ENCODE measurements at places on chromosomes 3 and 15. TPM values are rescaled to one million over a fixed set of nuclear protein-coding genes. Genes with fewer than 3 reads are reported as not detected.

Gene MST1R
- 3.7 TPM for total RNA-seq

Gene SYNPR
- total RNA-seq = not detected

Gene IL20RB
- total RNA-seq = 1.6 TPM

- H3K36me3 ChIP-seq = no peaks in the 10 kb centered on the region
- H3K27me3 ChIP-seq = no peaks in the 10 kb centered on the region
- H3K4me1 ChIP-seq = peaks cover under 1% of the 10 kb centered on the region
Measured at GRCh38 chr3:37237252-37237651, 62.9 kb upstream of the LRRFIP2 start.

Gene IQCF5
- total RNA-seq = not detected

Gene C3orf85
- not detected for total RNA-seq

DNA sequence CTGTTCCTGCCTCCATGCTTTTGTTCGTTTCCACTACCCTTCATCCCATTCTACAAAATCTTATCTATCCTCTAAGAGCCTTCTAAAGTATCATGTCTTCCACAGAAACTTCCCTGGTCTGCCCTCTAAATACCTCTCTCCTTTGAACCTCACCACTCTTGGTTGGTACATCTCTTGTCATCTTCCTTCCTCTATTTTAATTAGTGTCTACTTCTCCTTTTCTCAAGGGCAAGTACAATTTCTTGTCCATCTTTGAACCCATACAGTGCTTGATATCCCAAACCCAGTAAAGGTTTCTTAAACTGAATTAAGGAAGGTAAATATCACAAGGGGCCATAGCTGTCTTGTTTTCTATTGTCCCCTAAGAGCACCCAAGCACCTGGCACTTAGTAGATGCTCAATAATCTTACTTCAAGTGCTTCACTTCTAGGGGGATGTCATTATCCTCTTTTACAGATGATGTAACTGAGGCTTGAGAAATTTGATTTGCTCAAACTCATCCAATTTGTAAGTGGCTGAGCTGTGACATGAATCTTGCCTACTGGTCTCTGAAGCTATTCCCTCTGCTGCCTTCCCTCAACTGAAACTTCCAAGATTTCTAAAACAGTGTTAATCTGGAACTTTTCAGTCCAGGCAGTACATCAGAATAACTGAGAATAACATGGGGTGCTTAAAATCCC, 2.6 kb upstream of the DAPK2 start:
- H3K4me1 ChIP-seq = peaks cover 12% of the 10 kb centered on the region
- no peak overlapping the region for H3K4me3 ChIP-seq
- no peaks in the 10 kb centered on the region for H3K36me3 ChIP-seq
- no peak for DNase-seq
- H3K27ac ChIP-seq = no peak overlapping the region

- H3K36me3 ChIP-seq = no peaks in the 10 kb centered on the region
- no peak for DNase-seq
- H3K4me3 ChIP-seq = no peak overlapping the region
- H3K4me1 ChIP-seq = peaks cover 13% of the 10 kb centered on the region
Measured at GRCh38 chr3:42800251-42800650, 4.0 kb downstream of the HIGD1A start.

Gene ALG1L2
- not detected for total RNA-seq

- DNase-seq = no peak
- H3K27me3 ChIP-seq = no peaks in the 10 kb centered on the region
- H3K4me1 ChIP-seq = no peaks in the 10 kb centered on the region
- H3K27ac ChIP-seq = no peak overlapping the region
- H3K4me3 ChIP-seq = no peak overlapping the region
Measured at GRCh38 chr3:74001436-74001835, 376.7 kb upstream of the PDZRN3 start.

DNA sequence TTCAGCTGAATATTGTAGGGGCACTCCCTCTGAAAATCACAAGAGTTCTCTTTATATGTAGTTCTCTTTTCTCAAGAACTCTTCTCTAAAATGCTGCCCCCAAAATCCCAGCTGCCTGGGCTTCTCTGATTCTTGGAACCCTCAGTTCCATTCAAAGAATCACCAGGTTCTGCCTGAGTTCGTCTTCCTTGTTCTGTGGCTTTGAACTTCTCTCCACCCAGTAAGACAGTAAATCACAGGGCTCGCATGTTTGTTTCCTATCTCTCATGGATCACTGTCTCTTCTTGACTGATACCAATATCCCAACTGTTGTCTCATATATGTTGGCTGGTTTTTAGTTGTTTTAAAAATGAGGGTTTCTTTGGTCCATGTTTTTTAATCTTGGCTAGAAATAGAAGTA, 359.5 kb upstream of the CBLB start:
- no peak for DNase-seq
- H3K36me3 ChIP-seq = no peaks in the 10 kb centered on the region
- H3K27ac ChIP-seq = no peak overlapping the region

DNA sequence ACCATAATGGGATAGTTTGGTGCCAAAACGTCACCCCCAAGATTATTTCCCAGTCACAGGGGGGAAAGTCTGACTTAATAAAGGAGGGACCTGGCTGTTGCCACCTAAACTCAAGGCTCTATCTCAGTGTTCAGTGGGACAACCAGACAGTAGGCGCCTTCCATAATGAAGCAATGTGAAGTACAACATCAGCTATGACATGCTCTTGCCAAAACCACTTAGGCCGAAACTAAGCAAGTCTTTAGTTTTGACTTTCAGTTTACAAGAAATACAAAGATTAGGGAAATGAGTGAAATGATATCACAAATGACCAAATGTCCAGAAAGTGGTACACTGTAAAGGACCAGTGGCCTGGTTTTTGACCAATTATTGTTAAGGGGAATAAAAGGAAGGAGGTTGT, 32.9 kb downstream of the SOX14 start:
- DNase-seq = no peak
- H3K4me3 ChIP-seq = no peak overlapping the region
- no peaks in the 10 kb centered on the region for H3K36me3 ChIP-seq
- no peaks in the 10 kb centered on the region for H3K4me1 ChIP-seq
- no peak overlapping the region for H3K27ac ChIP-seq

GRCh38 chr3:72093992-72094334, 309.0 kb upstream of the PROK2 start:
- peaks cover 14% of the 10 kb centered on the region for H3K4me1 ChIP-seq
- no peak overlapping the region for H3K27ac ChIP-seq
- DNase-seq = no peak
- no peaks in the 10 kb centered on the region for H3K27me3 ChIP-seq

Gene PDIA5
- 28.0 TPM for total RNA-seq

Gene ERC2
- total RNA-seq = not detected

DNA sequence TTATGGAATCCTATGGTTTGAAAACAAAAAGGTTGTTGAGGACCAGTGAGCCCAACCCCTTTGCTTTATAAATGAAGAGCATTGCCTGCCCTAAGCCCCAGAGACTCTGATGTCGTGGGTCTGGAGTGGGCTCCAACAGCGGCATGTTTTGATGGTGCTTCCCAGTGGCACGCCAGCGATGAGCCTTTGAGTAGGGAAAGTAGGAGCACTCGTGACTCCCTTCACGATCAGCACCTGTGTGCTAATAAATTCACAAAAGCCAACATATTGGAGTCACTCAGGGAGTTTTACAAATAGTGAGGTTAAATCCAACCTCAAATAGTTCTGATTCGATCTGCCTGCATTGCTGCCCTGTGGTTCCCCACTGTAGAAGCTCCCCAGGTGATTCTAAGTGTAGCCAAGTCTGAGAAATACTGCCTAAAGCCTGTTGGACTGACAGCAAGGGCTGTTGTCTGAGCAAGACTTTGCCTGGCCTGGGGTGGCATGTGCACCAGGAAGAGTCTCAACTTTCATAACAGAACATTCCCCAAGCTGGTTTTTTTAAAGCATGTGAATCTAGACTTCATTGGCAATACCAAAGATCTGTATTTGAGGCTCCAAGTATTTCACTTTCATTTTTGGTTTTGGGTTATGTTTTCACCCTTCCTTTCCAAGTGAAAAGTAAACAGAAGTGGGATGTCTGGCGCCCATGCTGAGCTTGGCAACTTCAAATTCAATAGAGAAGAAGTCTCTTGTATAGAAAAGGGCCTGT, 9.9 kb downstream of the CCR5 start:
- DNase-seq = no peak
- no peaks in the 10 kb centered on the region for H3K27me3 ChIP-seq

DNA sequence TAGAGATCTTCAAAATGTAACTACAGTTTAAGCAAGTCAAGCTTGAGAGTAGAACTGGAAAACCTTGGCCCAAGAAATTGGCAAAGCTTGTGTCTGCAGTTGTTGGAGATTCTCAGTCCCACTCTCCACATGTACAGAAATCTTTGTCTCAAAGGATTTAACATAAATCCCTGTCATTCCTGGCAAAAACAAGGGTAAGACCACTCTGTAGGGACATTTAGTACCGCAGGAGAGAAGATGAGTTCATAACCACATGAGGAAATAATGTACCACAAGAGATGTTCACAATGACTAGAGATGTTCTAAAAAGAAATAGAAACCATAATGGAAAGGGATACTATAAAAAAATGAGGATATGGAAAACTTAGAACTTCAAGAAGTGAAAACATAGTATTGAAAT, 73.7 kb downstream of the RAB7A start:
- no peak for DNase-seq
- H3K4me1 ChIP-seq = peaks cover 44% of the 10 kb centered on the region
- H3K27ac ChIP-seq = no peak overlapping the region
- no peak overlapping the region for H3K4me3 ChIP-seq

DNA sequence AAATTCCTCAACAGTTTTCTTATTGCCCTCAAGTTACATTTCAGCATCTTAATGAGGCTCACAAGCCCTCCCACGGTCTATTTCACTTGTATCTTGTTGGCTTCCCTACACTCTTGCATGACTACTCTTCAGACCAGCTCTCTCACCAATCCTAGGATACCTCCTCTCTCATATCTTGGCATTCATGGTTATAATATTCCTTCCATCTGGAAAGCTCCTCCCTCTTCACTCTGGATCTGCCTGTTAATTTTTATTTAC, 8.5 kb upstream of the CCDC80 start:
- H3K36me3 ChIP-seq = no peaks in the 10 kb centered on the region
- no peak for DNase-seq
- H3K4me3 ChIP-seq = no peak overlapping the region
- no peak overlapping the region for H3K27ac ChIP-seq
- no peaks in the 10 kb centered on the region for H3K4me1 ChIP-seq
- H3K27me3 ChIP-seq = no peaks in the 10 kb centered on the region

GRCh38 chr3:165803471-165803870, 33.8 kb downstream of the BCHE start:
- no peaks in the 10 kb centered on the region for H3K27me3 ChIP-seq
- DNase-seq = no peak
- H3K4me1 ChIP-seq = no peaks in the 10 kb centered on the region
- H3K27ac ChIP-seq = no peak overlapping the region

GRCh38 chr3:47772788-47773187, 8.9 kb downstream of the SMARCC1 start:
- no peaks in the 10 kb centered on the region for H3K4me1 ChIP-seq
- H3K36me3 ChIP-seq = peaks cover 10% of the 10 kb centered on the region
- DNase-seq = no peak
- no peaks in the 10 kb centered on the region for H3K27me3 ChIP-seq

Gene FGF12
- 1.5 TPM for total RNA-seq

Gene CHRD
- 21.7 TPM for total RNA-seq

Gene FRMD4B
- total RNA-seq = 57.5 TPM

DNA sequence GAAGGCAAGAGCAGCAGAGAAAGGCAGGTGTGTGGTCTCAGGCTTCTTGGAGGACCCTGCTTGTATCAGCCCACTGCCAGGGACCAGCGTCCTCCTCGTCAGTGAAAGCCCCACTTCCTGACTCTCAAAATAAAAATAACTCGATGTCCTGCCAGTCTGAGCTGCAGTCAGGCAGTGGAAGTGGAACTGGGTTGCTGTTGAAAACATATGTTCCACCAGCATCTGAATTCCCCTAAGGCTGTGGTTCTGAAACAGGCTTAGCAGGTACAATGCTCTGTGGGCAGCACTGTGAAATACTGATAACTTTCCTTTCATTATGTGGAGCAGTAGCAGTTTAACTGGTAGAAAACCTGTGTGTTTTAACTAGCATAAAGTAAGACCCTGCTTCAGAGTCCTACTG, 121.6 kb upstream of the EIF1B start:
- no peak overlapping the region for H3K4me3 ChIP-seq
- H3K27me3 ChIP-seq = no peaks in the 10 kb centered on the region
- no peaks in the 10 kb centered on the region for H3K36me3 ChIP-seq
- H3K4me1 ChIP-seq = peaks cover 5% of the 10 kb centered on the region
- DNase-seq = no peak
